Forelimb muscle (tissue), 1 donor: ENCODE measurements at places on chromosomes 11 and 22. TPM values are rescaled to one million over a fixed set of nuclear protein-coding genes. Genes with fewer than 3 reads are reported as not detected.

DNA sequence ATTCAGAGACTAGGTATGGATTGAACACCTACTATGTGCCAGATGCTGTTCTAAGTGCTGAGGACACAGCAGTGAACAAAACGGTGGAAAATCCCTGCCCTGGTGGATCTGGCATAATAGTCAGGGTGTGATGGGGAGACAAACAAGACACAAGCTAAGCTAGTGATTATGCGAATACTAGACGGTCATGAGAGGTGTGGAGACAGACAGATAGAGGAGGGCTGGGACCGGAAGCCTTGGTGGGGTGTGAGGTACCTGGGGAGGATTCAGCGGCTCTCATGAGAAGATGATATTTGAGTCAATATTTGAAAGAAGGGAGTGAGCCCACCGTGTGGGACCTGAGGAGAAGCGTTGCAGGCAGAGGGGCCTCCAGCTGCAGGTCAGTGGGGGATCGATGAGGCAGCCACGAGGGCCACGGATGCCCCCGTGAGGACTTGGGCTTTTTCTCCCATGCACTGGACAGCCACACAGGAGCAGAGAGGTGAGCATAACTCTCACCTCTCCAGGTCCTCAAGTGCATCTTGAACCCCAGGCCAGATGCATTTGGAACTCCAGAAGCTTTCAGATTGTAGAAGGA, 4.7 kb downstream of the CD5 start:
- DNase-seq = no peak

DNA sequence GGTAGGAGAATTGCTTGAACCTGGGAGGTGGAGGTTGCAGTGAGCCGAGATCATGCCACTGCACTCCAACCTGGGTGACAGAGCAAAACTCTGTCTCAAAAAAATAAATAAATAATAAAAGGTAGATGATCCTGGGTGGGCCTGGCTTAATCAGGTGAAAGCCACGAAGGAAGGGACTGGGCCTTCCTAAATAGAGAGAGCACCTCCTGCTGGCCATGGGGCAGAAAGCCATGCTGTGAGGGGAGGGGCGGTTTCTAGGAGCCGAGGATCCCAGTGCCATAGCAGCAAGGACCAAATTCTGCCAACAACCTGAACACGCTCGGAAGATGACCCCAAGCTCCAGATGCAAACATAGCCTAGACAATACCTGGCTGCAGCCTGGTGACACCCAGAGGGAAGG, 24.5 kb upstream of the DGKZ start:
- no peak for DNase-seq

DNA sequence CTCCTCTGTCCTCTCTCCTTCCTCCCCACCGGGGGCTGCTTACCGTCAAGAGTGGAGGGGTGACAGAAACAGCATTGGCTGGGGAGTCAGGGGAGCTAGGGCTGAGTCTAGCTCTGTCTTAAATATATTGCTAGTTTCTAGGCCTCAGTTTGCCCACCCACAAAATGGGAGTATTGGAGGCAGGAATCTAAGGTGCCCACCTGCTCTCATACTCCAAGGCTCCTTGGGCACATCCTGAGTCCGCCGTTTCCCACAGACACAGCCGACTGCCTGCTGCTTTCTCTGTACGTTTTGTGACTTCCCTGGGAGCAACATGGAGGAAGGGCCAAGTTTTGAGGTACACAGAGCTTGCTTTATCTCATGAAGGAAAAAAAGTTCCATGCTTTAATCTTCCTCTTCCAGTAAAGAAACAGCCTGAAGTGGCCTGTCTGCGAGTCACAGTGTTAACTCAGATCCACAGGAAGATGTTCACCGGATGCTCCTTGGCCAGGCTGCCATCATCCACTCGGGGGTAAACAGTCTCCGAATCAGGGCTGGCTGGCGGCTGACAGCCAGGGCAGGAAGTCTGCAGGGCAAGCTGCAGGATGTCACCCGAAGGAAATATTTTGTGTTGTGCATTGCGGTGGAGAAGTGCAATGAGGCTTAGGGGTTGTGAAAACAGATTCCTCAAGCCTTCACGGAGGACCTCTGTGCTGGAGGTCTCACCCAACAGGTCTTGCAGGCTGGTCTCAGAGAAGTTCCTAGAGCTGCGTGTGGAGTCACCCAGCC, 11.0 kb upstream of the CERK start:
- DNase-seq = no peak

DNA sequence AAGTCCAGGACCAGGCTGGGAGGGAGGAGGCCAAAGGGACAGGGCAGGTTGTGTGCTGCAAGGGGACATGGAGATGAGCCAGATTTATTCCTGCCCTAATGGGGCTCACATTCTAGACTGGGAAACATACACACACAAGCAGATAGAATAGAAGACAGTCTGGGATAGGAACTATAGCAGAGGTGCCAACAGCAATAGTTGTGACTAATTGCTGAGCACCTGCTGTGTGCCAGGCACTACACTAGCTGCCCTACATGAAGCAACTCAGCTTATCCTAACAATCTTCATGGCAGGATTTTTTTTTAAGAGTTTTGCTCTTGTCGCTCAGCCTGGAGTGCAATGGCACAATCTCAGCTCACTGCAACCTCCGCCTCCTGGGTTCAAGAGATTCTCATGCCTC, 11.4 kb downstream of the MOGAT2 start:
- DNase-seq = no peak

GRCh38 chr11:1781593-1781975, 17.9 kb upstream of the CTSD start:
- DNase-seq = no peak

GRCh38 chr11:73651661-73652045, 5.3 kb downstream of the PLEKHB1 start:
- no peak for DNase-seq

DNA sequence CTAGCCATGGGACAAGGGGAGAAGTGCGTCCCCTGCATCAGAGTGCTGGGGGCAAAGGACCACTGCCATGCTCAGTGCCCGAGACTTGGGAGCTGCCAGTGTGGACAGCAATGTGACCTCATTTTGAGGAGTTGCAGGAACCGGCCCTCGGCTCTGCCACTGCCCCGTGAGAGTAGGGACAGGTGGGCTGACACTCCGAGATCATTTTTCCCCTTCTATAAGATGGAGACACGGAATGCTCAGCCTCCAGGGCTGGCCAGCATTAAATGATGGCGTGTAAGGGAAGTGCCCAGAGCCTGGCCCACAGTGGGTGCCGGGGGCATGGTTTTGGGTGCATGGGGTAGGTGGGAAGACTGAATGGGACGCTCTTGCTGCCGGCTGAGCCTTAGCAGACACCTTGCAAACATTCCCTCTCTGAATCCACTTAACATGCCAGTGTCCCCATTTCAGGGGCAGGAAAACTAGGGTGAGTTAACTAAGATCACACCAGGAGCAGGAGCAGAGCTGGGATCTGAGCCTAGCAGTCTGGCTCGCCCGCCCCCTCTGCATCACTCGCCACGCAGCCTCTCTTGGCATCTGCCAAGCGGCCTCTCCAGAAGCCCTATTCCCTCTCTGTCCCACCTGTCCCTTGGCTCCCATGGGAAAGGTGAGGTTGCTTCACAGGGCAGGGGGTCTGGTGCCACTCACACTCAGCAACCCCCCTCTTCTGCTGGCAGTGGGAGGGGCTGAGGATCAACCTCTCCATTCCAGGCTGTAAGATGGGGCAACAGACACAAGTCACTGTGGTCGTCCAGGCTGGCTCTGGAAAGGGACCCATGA, 13.6 kb downstream of the NPTXR start:
- DNase-seq = no peak

GRCh38 chr22:17773606-17774205, 563 bp downstream of the BID start:
- DNase-seq = no peak

- DNase-seq = no peak
Measured at GRCh38 chr11:105202844-105203548, 63.4 kb upstream of the CARD18 start.

CASP5 gene
- not detected for polyA plus RNA-seq

GRM5 gene
- polyA plus RNA-seq = not detected

OTOG gene
- polyA plus RNA-seq = 0.04 TPM

EMID1 gene
- polyA plus RNA-seq = 7.5 TPM

FANCF gene
- 4.2 TPM for polyA plus RNA-seq

AGBL2 gene
- 0.47 TPM for polyA plus RNA-seq

OR5AL1 gene
- not detected for polyA plus RNA-seq
